ENCODE measurements at places on chromosomes 4 and X.
A peak's percentile ranks its signal among the peaks of the same experiment; 100 is the strongest.

DNA sequence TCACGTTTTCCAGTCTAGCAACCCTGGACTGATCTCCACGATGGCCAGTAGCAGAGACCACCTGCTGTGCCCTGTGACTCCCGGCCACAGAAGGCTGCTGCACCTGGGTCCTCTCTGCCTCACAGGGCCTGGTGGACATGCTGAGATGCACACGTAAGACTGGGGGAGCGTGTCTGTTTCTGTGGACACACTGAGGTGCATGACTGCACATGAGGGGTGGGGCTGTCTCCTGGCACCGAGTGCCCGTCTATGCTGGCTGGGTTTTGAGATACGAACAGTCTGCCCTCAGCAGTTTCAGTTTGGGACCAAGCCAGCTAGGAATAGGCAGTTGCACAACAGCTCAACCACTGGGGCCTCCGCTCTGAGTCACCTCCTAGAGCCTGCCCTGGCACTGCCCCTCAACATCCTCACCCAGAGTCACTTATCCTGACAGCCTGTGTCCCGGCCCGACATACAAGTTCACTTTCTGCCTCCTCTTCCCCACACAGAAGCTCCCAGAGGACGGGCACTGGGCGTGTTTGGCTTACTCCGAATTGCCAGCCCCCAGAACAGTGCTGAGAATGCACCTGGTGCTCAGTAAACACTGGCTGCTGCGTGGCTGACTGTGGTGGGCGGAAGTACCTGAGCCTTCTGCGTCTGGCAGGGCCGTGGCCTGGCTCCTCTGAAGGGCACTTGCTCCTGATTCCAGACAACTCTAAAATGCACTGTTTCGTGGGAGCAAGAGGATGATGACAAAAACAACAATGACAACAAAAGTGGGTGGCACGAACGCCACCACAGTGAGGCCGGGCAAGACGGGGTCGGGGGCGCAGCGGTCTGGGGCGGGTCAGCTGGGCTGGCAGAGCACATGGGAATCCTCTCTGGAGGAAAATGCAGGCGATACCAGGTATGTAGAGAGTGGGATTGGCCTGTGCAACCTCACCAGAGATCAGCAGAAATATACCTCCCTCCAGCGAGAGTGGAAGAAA is 30.9 kb downstream of the RNF212 start:
- peak; percentile 57 for DNase-seq

- DNase-seq = no peak
Observed at GRCh38 chr4:56688094-56688647, 7.1 kb upstream of the HOPX start.

DNA sequence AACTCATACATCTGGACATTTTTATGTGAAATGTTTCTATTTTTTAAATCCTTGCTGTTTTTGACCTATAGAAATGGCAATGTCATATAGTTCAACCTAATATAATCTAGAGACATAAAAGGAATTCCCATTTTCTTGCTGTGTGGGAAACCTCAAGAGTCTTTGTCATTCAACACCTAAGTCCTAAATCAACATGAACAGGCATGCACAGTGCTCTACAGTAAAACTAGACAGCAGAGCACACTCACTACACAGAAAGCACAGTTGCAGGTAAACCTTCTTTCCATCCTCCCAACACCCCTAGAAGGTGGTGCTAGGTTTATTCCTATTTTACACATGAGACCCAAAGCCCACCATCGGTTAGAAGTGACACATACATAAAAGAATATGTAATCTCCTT is 79.1 kb upstream of the C1QTNF7 start:
- no peak for DNase-seq

- DNase-seq = no peak
Observed at GRCh38 chrX:48834383-48834709, 1.1 kb downstream of the PCSK1N start.

DNA sequence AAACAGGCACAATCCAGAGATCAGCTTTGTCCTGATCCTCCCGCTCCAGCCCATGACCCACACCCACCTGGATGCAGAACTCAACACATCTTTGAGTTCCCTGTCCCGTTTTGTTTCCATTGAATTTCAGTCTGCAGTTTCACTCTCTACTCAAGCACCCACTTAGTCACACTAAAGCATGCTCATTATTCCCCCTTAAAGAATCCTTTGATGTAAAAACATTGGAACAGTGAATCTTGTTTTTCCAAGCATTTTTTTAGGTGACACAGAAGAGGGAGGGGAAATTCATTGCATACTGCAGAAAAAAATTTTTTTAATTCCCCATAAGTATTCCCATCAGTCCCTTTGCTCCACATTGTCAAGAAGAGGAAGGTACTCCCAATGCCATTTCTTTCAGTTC is 249.7 kb upstream of the TTC29 start:
- DNase-seq = no peak

- peak; percentile 65 for DNase-seq
Observed at GRCh38 chr4:3285558-3286334, 7.1 kb upstream of the RGS12 start.

DNA sequence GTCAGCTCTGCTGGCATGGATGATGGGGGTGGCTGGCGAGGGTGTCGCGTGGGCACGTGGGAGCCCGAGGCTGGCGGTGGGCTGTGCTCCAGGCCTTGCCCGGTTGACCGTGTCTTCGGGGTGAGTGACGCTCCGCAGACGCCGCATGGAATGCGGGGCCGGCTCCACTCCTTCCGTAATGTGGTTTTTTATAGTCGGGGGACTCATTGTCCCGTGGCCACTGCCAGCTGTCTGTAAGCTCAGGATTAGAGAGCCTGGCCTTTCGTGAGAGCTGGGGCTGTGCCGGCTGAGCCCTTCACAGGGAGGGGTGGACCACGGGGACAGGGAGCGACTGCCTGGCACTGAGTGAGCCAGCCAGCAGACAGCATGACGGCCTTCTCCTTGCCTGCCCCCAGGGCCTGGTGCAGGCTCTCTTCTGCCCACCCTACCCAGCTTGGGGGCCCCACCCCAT is 20.4 kb downstream of the DOK7 start:
- no peak for DNase-seq

GRCh38 chrX:39633293-39633692 is 464.5 kb downstream of the BCOR start:
- DNase-seq = no peak

DNA sequence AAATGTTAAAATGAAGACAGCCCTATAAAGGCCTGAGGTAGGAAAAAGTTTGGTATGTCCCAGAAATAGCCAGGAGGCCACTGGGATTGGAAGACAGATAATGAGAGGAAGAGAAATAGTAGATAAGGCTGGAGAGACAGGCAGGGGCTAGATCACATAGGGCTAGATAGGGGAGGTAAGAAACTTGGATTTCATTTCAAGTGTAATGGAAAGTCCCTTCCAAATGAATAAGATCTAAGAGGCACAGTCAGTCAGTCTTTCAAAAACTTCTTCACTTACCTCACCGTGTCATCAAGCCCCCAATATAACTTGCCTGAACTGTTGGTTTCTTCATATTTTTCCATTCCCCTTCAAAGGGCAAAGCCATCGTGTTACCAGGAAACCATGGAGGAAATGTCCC is 121.8 kb downstream of the SPCS3 start:
- no peak for DNase-seq

- no peak for DNase-seq
Observed at GRCh38 chr4:66653937-66654336, 891.4 kb downstream of the CENPC start.

DNA sequence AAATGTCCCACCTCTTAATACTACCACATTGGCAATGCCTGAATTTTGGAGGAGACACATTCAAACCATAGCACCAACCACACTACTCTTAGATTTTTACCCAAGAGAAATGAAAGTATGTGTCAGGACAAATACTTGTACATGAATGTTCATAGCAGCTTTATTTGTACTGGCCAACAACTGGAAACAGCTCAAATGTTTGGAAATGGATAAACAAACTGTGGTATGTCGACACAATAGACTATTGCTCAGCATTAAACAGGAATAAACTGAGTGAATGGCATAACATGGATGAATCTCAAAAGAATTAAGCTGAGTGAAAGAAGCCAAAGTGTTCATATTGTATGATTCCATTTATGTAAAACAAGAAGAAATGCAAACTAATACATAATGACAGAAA is 18.5 kb upstream of the EDA start:
- no peak for DNase-seq

DNA sequence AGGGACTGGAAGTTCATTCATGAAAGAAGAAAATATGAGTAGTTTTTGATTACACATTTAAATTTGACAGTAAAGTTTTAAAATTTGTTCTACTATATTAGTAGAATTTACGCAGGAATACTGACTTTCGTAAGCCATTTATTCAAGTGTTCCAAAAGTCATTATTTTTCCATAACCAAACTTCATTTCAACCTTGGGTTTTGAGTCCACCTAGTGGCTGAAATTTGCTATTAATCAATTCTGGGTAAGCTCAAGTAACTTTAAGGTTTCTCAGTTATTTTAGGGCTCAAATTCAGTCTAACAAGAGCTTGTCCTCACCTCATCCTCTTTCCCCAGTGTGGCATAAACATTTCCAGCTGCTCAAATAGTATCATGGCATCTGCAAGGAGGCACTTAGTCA is 175.4 kb downstream of the SH3BGRL start:
- DNase-seq = no peak

GRCh38 chr4:6264225-6264540 is 5.5 kb upstream of the WFS1 start:
- no peak for DNase-seq

- no peak for DNase-seq
Observed at GRCh38 chr4:168474660-168475320, 5.5 kb downstream of the DDX60L start.

- peak; percentile 76 for DNase-seq
Observed at GRCh38 chrX:12956704-12957534, 18.0 kb upstream of the TMSB4X start.

GRCh38 chr4:60173718-60174117 is 1026.4 kb upstream of the ADGRL3 start:
- no peak for DNase-seq

- no peak for DNase-seq
Observed at GRCh38 chr4:183969596-183969995, 64.5 kb downstream of the STOX2 start.

DNA sequence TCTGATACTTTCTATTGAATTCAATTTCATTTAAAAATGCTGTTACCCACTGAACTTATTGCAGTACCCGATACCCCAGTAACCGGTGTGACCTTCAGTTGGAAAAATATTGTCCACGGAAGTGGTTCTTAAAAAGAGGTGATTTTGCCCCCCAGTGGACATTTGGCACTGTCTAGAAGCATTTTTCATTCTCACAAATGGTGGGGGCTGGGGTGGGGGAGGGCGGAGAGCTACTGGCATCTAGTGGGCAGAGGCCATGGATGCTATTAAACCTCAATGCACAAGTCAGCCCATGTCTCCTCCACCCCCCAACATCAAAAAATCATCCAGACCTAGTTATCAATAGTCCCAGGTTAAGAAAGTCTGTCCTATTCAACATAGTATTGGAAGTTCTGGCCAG is 19.6 kb upstream of the CHM start:
- no peak for DNase-seq

- no peak for DNase-seq
Observed at GRCh38 chr4:162010362-162010761, 153.4 kb downstream of the FSTL5 start.

DNA sequence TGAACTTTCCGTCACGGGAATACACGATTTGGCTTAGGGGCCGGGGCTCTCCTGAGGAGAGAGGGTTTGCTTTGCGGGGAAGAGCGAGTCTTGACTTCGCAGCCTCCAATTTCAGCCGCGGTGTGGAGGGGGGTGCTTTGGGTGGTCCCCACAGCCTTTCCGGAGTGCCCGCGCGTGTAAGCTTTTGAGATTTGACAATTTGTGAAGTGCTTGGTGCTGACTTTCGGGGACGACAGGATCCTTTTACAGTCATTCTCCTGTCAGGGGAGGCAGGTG is 355 bp downstream of the SCML1 start:
- DNase-seq = peak; percentile 30

- DNase-seq = no peak
Observed at GRCh38 chr4:109043286-109043685, 259.2 kb downstream of the COL25A1 start.

DNA sequence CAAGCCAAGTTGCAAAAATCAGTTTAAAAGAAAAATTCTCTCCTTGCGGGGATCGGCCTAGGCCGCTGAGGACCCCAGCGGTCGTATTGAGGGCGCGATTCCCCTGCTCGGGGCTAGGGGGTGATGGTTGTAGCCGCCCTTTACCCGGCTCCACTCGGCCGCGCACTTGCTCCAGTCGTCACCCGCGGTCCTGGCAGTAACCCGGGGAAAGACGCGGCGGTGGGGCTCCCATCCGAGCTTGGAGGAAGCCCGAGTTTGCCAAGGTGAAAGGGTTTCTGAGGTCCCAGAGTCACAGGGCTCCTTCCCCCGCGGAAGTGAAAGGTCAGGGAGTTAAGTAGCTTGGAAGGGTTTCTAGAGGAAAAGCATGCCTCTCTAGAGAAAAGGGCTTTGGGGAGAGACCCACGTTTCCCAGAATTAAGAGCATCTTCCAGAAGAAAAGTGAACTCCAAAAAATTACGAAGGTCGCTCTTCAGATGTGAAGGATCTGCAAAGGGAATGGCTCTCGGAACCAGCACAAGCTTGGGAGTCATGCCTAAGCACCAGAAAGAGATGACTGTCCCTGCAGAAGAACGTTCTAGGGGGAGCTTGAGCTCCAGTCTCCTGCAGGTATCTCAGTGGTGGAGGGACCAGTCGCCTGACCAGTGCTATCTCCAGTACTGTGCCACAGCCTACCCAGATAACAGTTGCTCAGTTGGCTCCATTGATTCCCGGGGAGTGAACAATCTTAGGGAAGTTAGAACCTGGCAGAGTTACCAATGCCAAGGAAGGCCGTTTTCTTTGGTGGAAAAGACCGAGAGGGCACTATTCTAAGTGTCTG is 875 bp downstream of the LAP3 start:
- DNase-seq = no peak

DNA sequence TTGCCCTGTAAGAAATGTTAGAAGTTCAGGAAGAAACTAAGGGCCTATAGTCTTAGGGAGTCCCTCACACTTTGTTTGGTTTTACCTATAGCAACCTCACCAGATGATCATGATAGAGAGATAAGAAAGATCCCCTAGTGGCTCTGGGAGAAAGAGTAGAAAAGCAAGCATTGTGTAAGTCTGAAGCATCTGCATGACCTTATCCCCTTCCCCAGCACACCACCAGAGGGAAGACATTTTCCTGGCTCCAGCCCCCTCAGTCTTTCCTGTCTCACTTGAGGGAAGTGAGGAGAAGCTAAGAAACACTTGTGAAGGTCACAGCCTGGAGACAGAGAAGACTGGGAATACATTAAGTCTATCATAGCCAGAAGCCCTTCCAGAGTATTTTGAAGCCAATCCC is 154.0 kb downstream of the EVC2 start:
- no peak for DNase-seq

GRCh38 chr4:140019619-140020347 is 134.2 kb downstream of the MAML3 start:
- no peak for DNase-seq

- no peak for DNase-seq
Observed at GRCh38 chr4:123826896-123827295, 430.3 kb downstream of the SPRY1 start.

- DNase-seq = no peak
Observed at GRCh38 chrX:53616946-53617345, 69.6 kb downstream of the HUWE1 start.

DNA sequence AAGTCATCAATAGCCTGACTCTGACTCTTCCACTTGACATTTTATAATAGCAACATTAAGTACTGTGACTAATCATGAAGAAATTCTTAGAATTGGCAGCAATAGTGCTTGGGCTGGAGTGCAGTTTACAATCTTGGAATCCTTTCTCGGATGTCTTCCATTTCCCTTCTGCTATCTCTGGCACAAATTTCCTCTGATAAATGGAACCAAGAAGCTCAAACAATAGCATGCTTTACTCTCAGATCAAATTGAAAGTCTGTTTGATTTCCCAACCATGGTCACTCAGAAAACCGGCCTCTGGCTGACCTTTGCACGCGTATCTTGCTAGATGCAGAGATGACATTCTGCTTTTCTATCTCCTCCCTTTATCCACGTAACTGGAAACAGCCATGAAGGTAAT is 99.0 kb upstream of the SPANXC start:
- no peak for DNase-seq

All from CD4-positive, alpha-beta T cell treated with Interferon gamma for 1 hour (primary cell).